ENCODE measurements at places on chromosomes 3 and 15.

DNA sequence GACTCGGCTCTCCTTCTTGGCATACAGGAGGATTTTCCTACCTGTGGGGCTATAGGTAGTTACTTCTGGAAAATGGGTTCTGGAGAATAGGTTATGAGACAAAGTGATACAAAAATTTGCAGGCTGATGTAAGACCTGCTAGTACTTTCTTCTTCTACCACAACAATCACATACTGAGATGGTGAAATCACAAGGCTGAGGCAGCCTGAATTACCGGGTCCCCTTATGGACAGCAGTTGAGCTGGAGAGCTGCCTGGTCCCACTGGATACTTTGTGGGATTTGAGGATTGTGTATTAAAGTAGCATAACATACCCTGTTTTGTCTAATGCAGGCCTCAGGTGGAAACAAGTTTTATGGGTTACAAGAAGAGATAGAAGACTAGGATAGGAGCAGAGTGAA lies 86.5 kb upstream of the FAM98B start:
- DNase-seq = no peak

- DNase-seq = no peak
These were observed 74.2 kb downstream of the RFTN1 start for GRCh38 chr3:16439163-16439847.

DNA sequence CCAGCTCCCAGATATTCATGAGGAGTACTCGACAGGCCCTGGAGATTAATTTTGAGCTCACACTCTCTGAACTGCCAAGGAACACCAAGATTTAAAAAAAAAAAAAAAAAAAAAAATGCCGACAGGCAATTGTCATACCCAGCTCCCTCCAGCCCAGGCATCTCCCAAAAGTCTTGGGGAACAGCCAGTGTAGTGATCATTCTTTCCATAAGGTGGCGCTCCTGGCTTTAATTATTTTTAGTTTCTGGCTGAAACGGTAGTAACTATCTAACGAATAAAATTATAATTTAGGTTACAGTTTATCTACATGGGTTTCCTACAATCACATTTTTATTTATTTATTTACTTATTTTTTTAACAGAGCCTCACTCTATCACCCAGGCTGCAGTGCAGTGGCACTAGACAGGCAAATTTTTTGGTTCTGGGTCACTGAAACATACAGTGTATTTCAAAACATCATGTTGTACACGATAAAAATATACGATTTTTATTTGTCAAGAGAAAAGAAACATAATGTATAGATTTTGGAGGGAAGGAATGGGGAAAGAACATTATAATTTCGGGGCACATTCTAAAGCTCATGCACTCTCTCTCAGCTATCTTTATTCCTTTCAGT lies 157.3 kb downstream of the ADAMTS9 start:
- DNase-seq = no peak

- DNase-seq = no peak
These were observed 3.5 kb downstream of the PDE12 start for GRCh38 chr3:57559526-57559925.

GRCh38 chr3:69212411-69213160 lies 90.2 kb upstream of the LMOD3 start:
- no peak for DNase-seq

- no peak for DNase-seq
These were observed 70.9 kb downstream of the CGGBP1 start for GRCh38 chr3:87987952-87988351.

- no peak for DNase-seq
These were observed 18.7 kb downstream of the FBXL22 start for GRCh38 chr15:63615935-63616334.

GRCh38 chr3:173411375-173411973 lies 13.9 kb downstream of the NLGN1 start:
- DNase-seq = no peak

GRCh38 chr15:66821307-66821706 lies 119.3 kb downstream of the SMAD6 start:
- DNase-seq = no peak

DNA sequence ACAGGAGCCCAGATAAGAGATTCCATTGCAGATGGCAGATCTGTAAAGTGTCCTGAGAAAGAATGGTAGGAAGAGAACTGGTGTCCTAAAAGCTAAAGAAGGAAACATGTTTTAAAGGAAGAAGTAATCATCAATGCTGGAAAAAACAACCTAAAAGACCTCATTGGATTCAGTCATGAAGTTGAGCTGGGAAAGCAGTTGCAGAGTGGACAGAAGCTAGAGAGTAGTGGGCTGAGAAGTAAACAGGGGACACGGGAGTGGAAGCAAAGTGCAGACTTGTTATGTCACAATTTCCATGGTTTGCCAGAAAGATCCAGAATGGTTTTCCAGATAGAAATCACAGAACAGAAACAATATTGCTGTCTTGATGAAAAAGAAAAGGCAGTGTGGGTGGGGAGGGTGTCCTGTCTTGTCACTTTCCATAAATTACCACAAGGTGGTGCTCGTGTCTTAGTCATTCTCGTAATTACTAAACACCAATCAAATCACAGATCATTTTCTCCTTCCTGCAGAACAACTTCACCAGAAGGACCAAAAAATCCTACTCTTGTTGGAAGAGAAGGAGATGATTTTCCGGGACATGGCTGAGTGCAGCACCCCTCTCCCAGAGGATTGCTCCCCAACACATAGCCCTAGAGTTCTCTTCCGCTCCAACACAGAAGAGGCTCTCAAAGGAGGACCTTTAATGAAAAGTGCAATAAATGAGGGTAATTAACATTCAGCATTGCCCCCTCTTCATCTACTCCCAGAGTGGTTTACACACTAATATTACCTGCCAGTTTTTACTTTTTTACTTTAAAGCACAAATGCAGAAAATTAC lies 64.5 kb downstream of the KLHL25 start:
- no peak for DNase-seq
